ENCODE measurements at places on chromosomes 4 and X.

GRCh38 chr4:154686838-154687237 lies 57.0 kb upstream of the LRAT start:
- DNase-seq = no peak

- DNase-seq = no peak
Measured at GRCh38 chr4:125115941-125116340, 198.8 kb upstream of the FAT4 start.

- no peak for DNase-seq
Measured at GRCh38 chrX:142576615-142577014, 371.5 kb upstream of the MAGEC2 start.

DNA sequence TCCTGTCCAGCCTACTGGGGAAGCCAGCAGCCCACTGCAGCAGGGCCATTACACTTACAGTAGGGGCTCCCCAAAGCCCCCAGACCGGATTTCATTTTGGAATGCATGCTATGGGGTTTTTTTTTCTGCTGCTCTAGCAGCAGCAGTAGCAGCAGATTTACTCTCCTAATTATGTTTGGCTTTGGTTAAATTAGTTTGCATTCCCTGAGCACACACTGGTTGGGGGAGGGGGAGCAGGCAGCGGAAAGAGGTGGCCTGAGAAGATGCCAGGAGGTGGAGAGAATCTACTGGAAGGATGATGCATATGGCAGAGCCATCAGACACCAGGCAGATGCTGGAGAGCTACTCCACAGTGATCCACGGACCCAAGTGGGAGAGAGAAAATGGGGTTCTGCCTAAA lies 109.6 kb downstream of the LDB2 start:
- DNase-seq = no peak

- no peak for DNase-seq
Measured at GRCh38 chrX:49237060-49237459, 1.8 kb downstream of the CCDC22 start.

GRCh38 chrX:16953606-16954211 lies 7.3 kb downstream of the REPS2 start:
- no peak for DNase-seq

DNA sequence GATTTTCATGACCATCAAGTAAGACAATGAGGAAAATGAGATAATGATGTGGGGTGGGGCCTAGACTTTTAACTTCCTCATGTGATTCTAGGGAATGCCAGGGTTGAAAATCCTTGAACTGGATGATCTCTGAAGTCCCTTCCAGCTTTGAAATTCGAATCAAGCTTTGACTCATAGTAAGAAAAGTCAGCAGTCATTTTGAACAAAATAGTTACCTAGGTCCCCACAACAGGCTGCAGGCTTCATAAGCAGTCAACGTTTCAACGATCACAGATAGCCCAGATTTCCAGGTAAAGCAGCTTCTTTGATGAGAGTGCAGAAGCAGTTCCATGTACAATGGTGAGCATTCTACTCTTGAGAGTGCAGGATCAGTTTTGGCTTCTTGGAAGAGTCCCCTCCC lies 93.7 kb downstream of the GRIA3 start:
- no peak for DNase-seq

DNA sequence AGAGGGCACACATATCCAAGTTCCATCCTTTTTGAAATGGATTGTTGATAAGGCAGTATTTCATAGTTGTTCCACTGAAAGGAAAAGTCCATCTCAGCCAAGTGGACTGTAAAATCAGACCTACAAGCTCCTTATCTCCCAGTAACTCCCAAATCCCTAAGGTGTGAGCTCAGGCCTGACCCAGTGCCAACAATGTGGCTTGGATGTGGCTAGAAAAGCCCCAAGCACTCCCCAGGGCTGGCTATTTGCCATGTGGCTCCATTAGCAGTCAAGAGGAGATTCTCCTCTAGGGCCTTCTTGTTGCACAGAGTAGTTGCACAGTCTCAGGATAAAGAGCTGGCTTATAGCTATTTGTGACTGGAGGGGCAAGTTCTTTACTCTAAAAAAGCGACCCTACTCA lies 25.0 kb upstream of the DGKK start:
- no peak for DNase-seq

DNA sequence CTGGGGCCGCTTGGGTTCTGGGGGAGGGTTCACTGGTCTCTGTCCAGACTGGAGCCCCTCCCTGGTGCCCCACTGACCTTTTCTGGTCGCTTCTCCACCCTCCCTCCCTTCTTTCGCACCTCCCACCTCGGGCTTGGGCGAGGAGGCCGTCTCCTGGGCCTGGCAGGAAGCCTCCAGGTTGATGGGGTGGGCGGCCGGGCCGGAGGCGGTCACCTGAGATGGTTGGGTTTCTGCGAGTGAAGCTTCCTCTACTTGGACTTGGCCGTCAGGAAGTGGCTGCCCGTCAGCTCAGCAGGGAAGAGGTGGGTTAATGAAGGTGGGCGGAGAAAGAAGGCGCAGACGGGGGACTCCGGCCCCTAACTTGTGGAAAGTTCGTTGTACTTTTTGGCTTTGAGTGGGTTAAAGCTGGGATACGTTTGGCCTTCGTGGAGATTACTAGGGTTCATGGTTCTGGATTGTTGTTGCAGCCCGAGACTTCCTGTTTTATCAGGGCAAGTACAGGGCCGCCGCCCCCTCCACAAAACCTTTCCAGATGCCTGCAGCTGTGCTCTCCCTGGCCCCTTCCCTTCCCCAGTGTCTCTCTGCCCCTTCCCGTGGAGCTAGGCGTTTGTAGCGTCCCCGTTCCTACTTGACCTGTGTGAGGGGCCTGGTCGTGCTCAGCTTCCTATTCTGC lies 1.2 kb downstream of the AKAP17A start:
- DNase-seq = no peak

DNA sequence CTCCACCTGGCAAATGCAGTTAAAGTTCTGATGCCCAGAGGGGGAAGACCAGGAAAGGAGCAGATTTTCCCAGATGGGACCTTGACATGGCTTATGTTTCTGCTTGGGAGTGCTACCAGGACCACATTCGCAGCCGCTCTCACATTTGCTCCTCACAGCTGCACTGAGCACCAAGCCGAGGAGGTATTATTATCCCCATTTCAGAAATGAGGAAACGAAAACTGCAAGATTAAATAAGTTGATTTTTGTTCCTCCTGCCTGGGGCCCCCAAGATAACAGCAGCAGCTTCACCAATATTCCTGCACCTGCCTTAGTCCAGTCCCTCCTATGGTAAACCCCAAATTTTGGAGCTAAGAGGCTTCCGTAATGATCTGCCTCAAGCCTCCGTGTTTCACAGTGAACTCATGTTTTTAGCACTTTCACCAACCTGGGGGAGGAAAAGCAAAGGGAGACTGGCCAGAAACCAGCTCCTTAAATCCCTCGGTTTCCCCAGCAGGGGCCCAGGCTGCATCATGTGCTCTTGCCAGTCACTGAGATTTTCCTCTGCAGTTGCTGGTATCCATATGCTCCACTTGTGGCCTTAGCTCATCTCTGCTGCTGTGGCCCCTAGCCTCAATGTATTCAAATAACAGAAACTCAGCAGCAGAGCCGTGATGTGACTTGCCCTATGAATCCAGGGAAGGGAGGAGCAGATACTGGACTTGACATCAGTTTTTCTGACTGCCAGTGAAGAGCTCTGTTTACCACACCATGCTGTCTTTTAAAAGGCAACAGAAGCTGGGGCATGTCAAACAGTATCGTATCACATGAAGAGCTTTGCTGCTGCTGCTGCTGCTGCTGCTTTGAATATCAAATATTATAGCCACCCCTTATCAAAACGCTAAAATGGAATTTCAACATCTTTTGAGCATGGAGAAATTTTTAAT lies 95.5 kb upstream of the KLHL13 start:
- DNase-seq = no peak

DNA sequence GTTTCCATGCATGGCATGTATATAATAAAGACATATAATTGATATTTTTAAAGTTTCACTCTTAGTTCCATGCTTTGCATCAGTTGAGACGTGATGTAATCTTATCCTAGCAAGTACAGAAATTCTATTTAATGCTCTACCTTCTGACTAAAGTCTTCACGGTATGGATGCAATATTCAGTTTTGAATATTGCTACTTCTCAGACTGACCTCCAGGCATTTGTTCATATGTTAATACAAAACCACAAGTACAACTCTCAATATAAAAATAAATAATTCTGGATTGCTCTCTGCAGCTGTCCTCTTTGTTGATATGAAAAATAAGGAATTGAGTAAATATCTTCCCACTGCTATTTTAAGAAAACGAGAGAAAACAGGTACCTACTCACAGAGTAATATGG lies 309.8 kb upstream of the HAND2 start:
- no peak for DNase-seq

DNA sequence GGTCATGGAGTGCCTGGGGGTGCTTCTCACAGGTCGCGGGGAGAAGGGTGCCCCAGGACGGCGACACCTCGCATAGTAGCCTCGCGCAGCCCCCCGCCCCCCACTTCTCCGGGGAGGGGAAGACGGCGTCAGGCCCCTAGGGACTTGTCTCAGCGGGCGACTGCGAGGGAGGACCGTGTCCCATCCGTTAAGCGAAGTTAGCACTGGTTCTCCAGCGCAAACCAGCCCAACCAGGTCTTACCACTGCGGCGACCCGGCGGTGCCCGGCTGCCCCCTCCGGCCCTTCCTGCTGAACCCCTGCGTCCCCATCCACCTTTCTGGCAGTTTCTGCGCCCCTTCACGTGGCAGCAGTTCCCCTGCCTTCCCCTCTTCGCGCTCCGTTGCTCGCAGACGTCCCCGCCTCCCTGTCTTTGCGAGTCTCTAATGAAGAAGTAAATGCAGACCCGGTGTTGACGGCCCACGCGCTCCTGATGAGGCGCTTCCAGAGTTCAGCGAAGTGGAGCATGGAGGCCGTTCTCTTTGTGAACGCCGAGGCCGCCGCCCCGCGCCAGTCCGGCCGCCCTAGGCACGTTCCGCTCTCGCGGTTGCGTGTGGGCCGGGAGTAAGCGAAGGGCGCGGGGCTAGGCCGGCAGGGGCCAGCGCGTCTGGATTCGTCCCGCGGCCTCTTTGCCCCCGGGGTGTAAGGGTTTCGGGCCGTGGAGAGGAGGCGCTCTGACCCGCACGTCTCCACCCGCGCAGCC lies 3.0 kb downstream of the SLIT2 start:
- no peak for DNase-seq

DNA sequence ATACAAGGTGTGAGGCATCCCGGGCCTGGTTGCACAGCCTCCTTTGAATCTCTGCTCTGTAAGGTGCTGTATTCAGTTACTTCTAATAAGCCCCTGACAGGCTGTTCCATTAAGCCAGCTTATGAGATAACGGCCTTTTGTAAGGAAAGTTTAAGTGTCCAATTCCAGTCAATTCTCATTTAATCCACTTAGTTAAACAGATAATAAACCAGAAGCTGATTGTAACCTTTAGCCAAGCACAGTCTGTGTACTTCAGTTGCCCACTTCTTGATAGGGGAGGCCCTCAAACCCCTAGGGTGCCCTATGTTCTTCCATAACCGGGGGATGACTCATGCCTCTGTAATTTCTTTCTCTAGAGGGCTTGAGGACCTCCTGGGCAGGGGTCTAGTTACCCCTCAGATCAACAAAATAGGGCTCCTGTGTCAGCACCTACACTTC lies 63.4 kb downstream of the RASL11B start:
- DNase-seq = no peak

DNA sequence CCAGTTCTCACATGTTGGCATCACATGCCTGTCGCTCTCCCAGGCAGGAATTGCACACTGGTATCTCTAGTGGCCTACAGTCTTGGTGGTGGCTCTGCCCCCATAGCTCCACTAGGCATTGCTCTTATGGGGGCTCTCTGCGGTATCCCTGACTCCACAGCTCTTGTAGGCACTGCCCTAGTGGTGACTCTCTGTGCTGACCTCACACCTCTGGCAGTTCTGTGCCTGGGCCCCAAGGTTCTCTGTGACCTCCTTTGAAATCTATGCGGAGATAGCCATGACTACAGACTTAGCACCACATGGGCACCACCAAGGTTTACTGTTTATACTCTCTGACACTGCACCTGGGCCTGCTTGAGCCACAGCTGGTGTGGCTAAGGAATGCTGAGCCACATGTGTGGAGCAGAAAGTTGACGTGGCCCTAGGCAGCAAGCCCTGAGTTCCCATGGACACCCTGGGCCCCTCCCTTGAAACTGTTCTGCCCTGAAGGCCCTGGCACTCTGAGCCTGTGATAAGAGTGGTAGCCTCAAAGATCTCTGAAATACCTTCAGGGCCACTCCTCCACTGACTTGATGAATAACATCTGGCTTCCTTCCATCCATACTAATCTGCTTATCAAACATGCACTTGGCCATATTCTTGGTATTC lies 8.0 kb downstream of the SLC9B1 start:
- DNase-seq = no peak

GRCh38 chr4:89177807-89178206 lies 66.5 kb downstream of the TIGD2 start:
- DNase-seq = no peak

- no peak for DNase-seq
Measured at GRCh38 chr4:153349206-153349805, 4.8 kb downstream of the MND1 start.

DNA sequence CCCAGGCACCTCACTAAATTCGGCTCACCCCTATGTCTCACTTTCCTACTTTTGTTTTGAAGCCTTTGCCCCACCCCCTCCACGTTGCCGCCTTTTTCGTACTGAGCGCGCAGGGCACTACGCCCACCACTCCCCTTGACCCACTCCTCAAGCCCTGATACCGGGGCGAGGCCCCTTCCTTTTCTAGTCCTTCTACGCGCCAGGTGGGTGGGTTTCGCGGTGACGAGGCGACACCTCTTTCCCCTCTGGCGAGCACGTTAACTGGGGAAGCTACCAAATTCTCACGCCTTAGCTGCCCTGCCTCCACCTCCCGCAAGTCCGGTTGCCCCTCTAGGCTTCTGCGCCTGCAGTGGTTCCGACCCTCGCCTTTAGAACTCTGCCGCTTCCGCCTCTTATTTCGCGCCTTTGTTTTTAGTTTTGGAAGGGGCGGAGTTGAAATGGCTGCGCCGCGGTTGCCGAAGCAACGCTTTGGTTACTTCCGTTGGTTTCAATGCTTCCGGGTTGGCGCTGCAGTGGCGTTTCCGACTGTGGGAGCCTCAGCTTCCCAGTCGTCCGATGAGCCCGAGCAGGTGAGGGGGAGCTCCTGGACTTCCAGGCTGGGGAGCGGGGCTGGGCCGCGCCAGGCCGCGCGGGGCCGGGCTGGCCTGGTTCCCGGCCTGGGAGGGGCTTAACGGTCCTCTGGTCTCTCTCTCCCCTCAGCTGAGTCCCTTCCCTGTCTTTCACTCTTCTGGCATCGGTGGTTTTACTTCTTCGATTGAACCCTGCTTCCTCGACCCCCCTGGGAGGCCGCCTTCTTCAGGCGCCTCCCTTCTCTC lies at the start of gene SLC25A14:
TSS of gene SLC25A14 (plus strand) at position 512 of the 815 bp plus-strand sequence. CDS start 360 bp downstream, outside the sequence.
- peak; percentile 24 for DNase-seq

GRCh38 chr4:6658597-6659075 lies 18.2 kb downstream of the MRFAP1 start:
- no peak for DNase-seq

DNA sequence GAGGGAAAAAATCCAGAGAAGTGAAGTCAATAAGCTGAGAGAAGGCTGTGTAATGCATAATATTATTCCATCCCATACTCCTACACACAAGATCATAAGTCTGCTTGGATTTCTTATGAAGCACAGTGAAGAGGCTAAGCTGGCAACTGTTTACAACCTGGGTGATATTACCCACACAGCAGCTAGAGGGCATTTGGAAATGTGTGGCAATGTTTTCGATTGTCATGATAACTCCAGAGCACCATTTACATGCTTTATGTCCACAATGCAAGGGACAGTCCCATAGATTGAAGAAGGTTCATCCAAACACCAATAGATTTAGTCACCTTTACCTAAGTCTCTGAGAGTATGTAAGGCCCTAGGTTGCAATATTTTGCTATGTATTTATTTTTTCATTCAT lies 412.2 kb downstream of the PPP3CA start:
- DNase-seq = no peak

GRCh38 chr4:110629214-110629754 lies 6.4 kb upstream of the PITX2 start:
- DNase-seq = no peak

Data from NCI-H1048 (cell line).